ENCODE measurements at places on chromosomes 2 and 18. TPM values are rescaled to one million over a fixed set of nuclear protein-coding genes. Genes with fewer than 3 reads are reported as not detected.

Gene REG3A
- not detected for total RNA-seq

Gene ESPNL
- total RNA-seq = 2.1 TPM

Gene DIPK1C
- not detected for total RNA-seq

Gene RGPD3
- total RNA-seq = 0.18 TPM

- no peak for DNase-seq
Measured at GRCh38 chr2:31401580-31401979, 13.0 kb downstream of the XDH start.

- DNase-seq = no peak
Measured at GRCh38 chr2:128635361-128635900, 316.8 kb upstream of the HS6ST1 start.

- no peak for DNase-seq
Measured at GRCh38 chr2:54528311-54528955, 72.3 kb downstream of the SPTBN1 start.

- DNase-seq = no peak
Measured at GRCh38 chr2:150482111-150482510, 5.4 kb downstream of the RND3 start.

- no peak for DNase-seq
Measured at GRCh38 chr2:1286929-1287328, 126.3 kb upstream of the TPO start.

- DNase-seq = no peak
Measured at GRCh38 chr2:121293450-121294325, 8.7 kb upstream of the TFCP2L1 start.

Data from ovary (tissue), 10 donors.